ENCODE measurements at places on chromosomes 4 and X.

GRCh38 chr4:146112389-146112788 lies 63.1 kb upstream of the LSM6 start:
- DNase-seq, result no peak

GRCh38 chrX:77118686-77119085 lies 328.5 kb upstream of the FGF16 start:
- no peak for DNase-seq

DNA sequence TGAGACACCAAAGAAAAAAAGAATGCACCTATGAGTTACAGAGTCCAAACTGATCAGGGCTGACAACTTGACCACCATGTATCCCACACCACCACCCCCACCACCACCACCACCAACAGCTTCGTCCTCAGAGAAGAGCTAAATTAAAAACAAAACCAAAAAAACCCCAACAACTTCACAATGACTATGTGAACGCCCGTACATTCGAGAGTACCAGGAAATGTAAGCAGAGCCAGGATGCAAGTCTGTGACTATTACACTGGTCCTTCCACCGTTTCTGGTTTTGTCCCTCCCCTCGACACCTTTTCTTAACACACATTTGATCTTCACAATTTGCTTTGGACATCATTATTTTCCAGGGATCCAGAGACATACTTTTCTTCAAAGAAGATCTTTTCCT lies 51.0 kb downstream of the WFS1 start:
- no peak for DNase-seq

GRCh38 chrX:133530960-133531359 lies 115.7 kb upstream of the GPC4 start:
- no peak for DNase-seq

- DNase-seq, result no peak
Measured at GRCh38 chr4:15674926-15675325, 6.7 kb upstream of the FAM200B start.

- no peak for DNase-seq
Measured at GRCh38 chr4:67256388-67257043, 288.8 kb downstream of the CENPC start.

- DNase-seq, result no peak
Measured at GRCh38 chr4:174387143-174387542, 103.4 kb downstream of the CEP44 start.

- no peak for DNase-seq
Measured at GRCh38 chr4:150680651-150681050, 98.7 kb downstream of the MAB21L2 start.

GRCh38 chr4:131613824-131614216 lies 1535.3 kb upstream of the PCDH10 start:
- no peak for DNase-seq

DNA sequence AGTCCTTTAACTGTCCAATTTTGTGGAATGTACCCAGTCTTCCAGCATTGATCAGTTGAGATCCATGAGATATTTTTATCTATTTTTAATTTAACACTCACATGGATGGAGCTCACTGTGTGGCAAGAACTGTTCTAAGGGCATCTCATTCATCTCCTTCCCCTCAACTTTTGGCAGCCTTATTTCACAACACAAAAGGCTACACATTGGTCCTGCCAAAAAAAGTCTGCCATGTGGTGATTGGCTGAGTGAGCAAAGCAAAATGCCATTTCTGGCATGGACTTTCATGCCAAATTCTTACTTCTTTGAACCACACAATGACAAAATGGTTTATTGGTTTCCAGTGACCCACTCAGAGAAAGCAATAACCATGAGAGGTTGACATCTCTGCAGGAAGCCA lies 171.6 kb upstream of the MAP3K15 start:
- no peak for DNase-seq

DNA sequence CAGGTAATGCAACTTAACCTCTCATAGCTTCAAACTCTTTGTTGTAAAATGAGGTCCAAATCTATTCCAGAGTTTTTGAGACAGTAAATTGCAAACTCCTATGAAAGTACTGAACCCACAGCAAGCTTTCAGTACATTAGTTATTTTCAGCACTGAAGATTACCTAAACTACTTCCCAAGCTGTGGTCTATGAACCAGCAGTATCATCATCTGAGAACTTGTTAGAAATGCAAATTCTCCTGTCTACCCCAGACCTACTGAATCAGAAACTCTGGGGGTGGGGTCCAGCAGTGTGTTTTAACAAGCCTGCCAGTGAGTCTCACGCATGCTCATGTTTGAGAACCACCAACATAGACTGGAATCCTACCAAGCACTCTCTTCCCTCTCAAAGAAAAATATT lies 5.7 kb upstream of the CASP6 start:
- DNase-seq, result no peak

DNA sequence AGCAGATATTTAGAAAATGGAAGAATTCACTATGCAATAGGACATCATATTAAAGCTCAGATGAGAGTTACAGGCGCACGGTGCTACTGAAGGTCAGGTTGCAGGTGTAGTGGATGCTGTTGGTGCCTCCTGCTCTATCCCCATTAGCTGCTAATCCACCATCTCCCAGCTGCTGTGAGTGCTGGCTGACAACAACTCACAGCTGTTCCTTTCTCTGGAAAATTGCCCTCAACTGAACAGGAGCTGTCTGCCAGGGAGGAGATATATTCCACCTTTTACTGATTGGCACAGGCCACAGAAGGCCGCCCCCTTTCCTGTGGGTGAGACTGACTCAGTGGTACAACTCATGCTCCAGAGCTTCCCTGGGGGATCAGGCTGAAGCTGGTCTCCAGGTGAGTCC lies 48.7 kb downstream of the UCHL1 start:
- DNase-seq, result no peak

DNA sequence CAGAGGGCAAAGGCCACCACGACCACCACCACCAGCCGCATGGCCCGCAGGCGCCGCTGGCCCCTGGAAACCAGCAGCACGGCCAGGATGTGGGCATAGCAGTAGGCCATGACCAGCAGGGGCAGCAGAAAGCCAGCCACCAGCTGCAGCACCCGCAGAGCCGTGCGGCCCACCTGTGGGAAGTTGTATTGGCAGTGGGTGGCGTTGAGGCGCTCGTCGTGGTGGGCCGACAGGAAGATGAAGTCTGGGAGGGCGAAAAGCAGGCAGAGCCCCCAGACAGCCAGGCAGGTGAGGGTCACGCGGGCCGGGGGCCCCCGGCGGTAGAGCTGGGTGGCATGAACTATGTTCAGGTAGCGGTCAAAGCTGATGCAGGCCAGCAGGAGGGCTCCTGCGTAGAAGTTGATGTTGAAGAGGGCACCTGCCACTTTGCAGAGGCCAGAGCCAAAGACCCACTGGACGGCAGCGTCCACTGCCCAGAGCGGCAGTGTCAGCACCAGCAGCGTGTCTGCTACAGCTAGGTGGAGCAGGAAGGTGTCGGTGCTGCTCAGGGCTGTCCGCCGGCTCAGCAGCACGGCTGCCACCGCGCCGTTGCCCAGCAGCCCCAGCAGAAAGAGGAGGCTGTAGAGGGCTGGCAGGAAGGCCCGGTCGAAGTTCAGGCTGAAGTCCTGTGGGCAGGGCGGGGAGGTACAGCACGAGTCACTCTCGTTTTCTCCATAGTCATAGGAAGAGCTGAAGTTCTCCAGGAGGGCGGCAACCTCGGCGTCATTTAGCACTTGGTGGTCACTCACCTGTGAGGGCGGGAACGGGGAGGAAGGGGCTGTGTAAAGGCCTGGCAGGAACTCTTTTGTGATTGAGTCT lies 1.4 kb downstream of the CXCR3 start:
- no peak for DNase-seq

DNA sequence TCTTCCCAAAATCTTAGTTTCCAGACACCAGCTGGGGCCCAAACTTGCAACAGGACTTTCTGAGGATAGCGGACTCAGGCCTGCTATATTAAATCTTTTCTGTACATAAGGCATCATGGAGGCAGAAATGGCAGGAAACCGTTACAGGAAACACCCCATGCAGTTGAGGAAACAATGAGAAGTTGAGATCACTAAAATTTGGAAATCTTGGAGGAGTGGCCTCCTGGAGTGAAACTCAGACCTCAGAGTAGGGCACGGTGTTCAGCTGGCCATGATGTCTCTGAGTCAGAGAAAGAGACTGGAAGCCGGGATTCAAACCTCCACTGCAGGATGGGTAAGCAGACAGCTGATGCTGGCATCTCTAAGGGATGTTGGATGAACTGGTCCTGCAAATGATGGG lies 372.6 kb upstream of the CTSO start:
- DNase-seq, result no peak

DNA sequence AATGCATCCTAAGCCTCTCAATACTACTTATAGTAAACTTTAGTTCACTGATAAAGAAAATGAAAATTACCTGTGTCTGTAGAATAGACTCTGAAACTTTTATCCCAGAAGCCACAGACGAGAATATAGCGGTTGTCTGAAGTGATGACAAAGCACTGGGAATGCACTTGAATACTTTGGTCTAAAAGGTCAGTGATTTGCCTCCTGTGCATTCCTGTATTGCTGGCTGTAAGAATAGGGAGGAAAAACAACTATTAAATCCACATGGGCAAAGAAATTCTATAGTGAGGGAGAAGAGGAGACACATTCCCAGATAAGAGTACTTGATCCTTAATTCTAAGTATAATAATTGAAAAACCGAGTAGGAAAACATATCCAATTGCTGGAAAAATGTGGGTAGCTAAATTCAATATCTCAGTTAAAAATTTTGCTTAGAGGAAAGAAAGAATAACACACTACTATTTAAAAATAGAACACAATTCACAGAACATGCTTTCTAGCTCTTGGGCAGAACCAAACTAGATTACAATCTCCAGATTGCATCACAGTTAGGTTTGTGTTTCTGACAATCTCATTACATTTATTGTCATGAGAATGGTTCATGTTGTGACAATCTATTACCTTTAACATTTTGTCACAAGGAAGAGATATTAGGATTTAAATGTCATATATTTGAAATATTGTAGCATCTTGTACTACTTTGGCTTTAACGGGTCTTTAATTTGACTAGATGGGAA lies 232.1 kb downstream of the DCLK2 start:
- DNase-seq, result no peak

DNA sequence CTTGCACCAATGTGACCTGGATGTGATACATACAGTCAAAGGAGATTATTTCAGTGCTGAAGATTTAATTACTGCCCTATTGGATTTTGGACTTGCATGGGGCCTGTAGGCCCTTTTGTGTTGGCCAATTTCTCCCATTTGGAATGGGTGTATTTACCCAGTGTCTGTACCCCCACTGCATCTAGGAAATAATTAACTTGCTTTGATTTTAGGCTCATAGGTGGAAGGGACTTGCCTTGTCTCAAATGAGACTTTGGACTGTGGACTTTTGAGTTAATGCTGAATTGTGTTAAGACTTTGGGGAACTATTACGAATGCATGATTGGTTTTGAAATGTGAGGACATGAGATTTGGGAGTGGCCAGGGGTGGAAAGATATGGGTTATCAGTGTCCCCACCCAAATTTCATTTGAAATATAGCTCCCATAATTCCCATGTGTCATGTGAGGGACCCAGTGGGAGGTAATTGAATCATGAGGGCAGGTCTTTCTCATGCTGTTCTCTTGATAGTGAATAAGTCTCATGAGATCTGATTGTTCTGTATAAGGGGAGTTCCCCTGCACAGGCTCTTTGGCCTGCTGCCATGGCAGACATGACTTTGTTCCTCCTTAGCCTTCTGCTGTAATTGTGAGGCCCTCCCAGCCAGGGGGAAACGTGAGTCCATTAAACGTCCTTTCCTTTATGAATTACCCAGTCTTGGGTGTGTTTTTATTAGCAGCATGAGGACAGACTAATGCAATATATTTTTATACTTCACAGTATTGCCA lies 362.2 kb upstream of the SPANXN4 start:
- no peak for DNase-seq

GRCh38 chr4:24210332-24210902 lies 320.6 kb upstream of the PPARGC1A start:
- DNase-seq, result peak; percentile 92

GRCh38 chr4:143232277-143232676 lies 47.6 kb downstream of the USP38 start:
- DNase-seq, result no peak

DNA sequence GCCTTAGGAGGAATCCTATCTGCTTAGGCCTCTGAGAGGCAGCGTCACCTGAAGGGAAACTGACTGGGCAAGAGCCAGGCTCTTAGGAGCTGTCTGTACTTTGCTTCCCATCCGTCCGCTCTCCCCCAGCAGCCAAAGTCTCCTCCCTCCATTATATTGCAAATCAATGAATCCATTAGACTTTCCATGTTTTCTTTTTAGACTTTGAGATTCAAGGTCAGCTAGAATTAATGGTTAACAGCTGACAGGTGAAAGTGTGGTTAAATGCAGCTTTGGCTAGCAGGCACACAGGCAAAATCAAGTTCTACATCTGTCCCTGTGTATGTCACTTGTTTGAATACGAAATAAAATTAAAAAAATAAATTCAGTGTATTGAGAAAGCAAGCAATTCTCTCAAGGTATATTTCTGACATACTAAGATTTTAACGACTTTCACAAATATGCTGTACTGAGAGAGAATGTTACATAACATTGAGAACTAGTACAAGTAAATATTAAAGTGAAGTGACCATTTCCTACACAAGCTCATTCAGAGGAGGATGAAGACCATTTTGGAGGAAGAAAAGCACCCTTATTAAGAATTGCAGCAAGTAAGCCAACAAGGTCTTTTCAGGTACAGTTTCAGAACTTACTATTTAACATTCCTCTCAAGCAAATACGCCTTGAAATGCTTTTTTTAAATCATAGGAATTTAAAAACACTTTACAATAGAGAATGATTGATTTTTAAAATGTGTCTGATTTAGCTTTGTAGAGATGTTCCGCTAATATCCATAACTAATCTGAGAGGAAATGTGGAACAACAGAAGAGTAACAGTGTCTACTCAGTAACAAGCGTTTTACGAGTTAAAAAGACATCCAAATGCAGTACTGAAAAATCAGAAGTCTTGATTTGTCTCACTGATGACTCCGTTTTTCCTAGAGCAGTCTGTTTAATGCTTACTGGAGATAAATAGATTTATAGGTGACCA lies at the start of gene F11:
F11 (plus strand) TSS at position 507 of the 970 bp plus-strand sequence. CDS start 948 bp downstream, outside the sequence.
- DNase-seq, result no peak

DNA sequence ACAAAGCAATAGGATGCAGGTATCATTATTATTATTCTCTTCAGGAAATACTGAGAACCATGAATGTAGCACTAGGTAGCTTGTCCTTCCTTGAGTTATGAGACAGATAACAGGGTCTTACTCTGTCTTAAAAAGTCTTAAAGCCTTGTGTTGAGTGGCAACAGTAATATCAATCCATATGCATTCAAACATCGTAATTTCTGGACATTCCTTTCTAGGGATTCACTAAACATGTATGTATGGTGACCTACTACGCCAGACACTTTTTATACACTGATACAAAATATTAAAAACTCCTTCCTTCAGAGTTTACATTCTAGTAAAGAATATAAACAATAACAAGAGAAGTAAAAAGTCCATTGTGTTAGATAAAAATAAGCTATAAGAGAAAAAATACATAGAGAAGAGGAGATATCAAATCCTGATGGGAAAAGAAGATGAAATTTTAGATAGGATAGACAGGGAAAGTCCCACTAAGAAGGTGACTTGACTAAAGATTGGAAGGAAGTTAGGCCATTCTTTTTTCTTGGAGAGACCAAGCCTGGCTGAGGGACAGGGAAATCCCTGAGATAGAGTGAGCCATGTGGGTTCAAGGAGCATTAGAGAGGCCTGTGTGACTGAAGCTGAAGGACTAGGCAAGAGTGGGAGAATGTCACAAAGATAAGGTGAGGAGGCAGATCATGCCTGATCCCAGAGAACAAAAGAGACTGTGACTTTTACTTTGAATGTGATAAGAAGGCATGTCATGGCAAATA lies 5.0 kb upstream of the DDX60L start:
- DNase-seq, result no peak

GRCh38 chr4:98166025-98166730 lies 22.9 kb upstream of the STPG2 start:
- DNase-seq, result no peak

GRCh38 chr4:110085131-110085530 lies 113.3 kb downstream of the ELOVL6 start:
- DNase-seq, result no peak

GRCh38 chr4:121510341-121510874 lies 129.6 kb upstream of the QRFPR start:
- no peak for DNase-seq

Measured in AG09309 (cell line).